ENCODE measurements at places on chromosomes 2 and 18.

- DNase-seq = no peak
These were observed 2.1 kb upstream of the TRIB2 start for GRCh38 chr2:12714391-12715221.

DNA sequence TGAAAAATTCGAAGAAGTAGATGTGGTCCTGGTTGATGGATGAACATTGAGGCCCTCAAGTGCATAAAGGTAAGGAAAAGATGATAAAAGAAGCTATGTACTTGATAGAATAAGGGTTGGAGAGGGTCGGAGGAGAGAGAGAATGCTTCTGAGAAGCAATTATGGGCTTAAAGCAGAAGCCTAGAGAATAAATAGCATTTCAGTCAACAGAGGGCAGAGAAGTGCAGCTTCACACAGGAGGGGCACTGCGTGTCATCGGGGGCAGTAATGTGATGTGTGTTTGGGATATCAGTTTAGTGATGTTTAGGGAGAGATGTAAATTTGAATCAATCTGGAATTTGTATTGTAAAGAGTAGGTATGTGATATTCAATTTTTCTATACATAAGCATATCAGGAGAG is 334.5 kb downstream of the PIK3C3 start:
- no peak for DNase-seq

DNA sequence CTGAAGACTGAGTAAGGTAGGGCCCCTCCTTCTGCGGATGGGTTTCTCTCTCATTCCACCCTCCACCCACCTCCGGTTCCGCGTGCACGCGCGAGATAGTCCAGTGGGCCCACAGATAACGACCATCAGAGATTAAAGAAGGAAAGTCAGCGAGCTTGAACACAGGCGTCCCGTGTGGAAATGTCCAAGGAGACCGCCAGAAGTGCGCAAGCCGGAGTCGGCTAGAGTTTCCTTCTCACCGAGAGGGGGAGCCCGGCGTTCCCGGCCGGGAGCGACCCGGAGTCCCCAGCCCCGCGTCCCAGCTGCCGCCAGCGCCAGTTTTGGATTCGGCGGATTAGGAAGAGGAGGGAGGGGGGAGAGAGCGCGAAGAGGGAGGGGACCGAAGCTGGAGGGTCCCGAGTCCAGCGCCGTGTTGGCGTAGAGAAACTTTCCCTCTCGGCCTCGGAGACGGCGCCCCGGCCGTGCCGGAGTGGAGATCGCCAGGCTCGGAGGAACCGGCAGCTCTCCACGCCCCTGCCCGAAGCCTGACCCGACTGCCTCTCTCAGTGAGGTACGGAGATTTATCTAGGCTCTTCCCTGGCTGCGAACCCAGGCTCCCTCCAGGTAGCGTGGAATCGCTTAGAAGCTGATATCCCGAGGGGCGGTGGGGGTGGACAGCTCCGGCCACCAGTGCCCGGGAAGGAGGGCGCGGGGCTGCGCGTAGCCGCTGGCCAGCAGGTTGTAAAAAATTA is at the start of gene GULP1:
TSS of gene GULP1 (plus strand) at position 258 of the 731 bp plus-strand sequence. CDS start 185,829 bp downstream, outside the sequence.
- peak; percentile 91 for DNase-seq

DNA sequence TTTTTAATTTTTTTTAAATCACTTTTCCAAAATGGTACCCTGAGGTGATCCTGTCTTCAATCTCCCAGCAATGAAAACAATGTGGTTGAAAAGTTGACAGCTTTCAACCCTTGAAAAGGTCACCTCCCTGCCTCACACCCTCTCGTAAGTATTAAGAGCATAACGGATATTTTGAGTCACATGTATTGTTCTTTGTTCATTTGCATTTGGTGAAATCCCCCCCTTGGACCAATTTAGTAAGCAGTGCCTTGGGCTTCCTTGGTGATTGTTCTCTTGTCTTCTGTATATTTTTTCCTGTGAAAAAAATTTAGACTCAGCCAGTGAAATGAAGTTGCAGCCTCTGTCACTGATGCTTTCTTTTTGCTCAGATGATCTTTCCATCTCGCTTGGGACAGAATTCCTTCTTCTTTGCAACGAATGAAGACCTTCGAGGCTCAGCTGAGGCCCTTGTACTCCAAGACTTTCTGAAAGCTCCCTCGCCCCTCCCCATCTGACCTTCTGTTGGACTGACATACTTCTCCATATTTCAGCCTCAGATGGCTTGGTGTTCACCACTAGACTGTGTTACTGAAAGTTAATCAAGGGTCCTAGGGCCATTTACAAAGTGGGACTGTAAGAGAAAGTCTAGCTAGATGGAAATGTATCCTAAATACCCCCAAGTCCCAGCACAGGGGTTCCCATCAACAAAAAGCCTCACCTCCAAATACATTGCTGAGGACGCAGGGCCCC is 158.4 kb downstream of the BCL2 start:
- DNase-seq = no peak

GRCh38 chr2:148048475-148049221 is 27.8 kb downstream of the MBD5 start:
- DNase-seq = no peak

- no peak for DNase-seq
These were observed 111.3 kb downstream of the PLCL1 start for GRCh38 chr2:197915548-197916265.

- no peak for DNase-seq
These were observed 159.8 kb downstream of the EN1 start for GRCh38 chr2:118687698-118688097.

DNA sequence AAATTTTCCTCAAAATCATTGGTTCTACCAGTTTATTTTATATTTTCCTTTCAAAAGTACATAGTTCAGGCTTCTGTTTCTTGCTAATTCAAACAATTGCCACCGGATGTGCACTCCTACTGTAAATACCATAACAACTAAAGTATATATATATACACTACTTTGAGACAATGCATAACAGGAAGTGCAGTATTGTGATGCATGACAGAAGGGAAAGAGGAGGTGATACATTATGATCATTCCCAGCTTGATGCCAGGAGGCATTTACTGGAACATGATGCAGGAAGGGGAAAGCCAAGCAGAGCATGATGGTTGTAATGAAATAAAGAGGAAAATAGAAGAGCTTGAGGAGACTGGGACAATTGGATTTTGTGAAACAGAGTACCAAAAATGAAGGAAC is 215.2 kb upstream of the NT5C1B start:
- DNase-seq = no peak

DNA sequence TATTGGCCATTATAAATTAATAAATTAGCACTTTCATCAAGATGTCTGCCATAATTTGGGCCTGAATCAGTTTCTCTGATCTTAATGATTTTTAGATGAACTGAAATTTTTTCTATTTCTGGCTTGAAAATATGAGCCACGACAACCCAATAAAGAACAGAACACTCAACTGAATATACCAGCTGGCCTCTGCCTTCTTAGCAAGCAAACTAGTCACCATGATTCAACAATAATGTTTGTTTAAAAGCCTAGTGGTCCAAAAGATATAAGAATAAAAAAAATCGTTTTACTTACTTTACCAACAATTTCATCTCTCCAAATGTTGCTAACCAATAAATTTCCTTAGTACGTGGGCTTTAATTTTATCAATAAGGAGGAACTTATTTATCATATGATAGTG is 66.7 kb upstream of the TTN start:
- DNase-seq = no peak

GRCh38 chr2:11212645-11213044 is 57.4 kb downstream of the SLC66A3 start:
- no peak for DNase-seq

GRCh38 chr2:181304011-181304844 is 153.0 kb upstream of the ITGA4 start:
- DNase-seq = no peak

GRCh38 chr2:225033440-225034318 is 8.6 kb downstream of the DOCK10 start:
- DNase-seq = no peak

DNA sequence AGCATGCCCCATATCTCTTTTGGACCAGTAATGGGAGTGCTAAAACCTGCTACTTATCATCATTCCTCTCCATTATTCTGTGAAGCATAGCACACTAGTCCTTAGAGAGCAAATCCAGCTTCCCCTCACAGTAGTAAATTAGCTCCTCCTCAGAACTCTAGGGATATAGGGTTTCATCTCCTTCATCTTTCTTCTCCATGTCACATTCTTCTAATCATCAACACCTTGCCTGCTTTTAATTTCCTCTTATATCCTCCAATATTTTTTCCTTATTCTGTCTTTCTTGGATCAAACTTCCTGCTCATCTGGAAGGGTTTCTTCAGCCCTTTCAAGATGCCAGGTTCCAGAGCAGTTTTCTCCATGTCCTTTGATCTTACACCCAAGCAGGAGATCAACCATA is 321.4 kb upstream of the ACVR2A start:
- DNase-seq = no peak

DNA sequence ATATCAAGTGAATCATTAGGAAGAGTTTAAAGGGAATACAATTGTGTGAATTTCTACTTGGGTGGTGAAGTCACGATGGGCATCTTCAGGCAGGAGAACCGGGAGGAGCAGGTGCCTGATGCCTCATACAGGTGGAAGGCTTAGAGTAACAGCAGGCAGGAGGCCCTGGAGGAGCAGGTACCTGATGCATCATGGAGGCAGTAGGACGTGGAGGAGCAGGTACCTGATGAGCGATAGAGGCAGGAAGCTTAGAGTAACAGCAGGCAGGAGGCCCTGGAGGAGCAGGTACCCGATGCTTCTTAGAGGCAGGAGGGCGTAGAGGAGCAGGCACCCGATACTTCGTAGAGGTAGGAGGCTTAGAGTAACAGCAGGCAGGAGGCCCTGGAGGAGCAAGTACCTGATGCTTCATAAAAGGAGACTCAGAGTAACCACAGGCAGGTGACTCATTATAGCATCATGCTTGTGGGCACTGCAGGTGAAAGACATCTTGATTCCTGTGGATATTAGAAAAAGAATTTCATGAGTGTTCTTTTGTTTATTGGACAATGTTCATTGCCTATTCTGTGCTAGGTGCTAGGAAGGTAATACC is 133.9 kb downstream of the ATP9B start:
- no peak for DNase-seq

GRCh38 chr2:199025146-199025545 is 432.6 kb downstream of the SATB2 start:
- DNase-seq = no peak

- no peak for DNase-seq
These were observed 50.1 kb upstream of the KCNH7 start for GRCh38 chr2:162888652-162889051.

DNA sequence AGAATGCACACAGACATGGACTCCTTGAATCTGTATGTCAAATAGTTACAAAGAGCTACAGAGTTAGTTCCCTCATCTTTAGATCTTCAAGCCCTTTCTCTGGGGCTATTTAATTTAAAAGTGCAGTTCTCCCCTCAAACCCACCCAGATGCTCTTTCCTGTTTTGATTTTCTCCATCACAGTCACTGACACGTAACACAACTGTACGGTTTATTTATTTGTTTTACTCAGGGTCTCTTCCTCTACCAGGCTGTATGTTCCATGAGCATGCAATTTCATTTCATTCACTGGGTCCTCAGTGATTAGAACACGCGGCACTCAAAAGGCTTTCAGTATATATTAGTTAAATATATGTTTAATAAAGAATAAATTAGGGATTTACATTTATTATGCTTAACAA is 94.7 kb downstream of the DOCK10 start:
- DNase-seq = no peak

DNA sequence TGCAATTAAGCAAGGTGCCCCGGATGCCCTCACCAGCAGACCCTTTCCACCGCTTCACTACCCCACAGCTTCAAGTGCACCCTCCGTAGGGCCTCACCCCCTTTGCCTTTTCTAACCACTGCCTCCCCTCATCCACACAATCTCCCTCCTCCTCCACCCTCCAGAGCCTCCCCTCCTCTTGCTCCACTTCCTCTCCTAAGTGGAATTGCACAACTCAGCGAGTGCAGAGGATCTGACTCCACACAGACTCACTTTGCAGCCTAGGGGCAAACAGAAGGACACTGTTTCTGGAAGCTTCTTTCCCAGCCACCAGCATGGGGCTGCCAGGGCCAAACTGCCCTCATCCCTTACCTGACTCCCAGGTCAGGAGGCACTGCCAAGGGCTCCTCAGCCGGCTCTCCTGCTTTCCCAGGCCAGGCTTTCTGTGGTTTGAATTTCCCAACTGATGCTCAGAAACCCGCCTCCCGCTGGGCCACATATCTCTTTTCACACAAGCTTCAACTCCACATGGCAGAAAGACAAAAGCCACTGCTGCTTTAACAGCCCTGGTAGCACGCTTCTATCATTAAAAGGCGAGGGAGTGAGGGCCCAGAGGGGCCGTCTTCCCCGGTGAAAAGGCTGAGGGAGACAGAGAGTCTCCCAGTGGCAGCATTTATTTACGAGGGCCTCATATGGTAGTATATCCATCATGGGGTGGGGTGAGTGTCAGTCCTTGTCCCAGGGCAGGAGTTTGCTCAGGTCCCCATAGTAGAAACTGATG is 74.7 kb upstream of the MGAT4A start:
- DNase-seq = no peak

- peak; percentile 43 for DNase-seq
These were observed 748 bp upstream of the ZNF804A start for GRCh38 chr2:184597571-184597991.

DNA sequence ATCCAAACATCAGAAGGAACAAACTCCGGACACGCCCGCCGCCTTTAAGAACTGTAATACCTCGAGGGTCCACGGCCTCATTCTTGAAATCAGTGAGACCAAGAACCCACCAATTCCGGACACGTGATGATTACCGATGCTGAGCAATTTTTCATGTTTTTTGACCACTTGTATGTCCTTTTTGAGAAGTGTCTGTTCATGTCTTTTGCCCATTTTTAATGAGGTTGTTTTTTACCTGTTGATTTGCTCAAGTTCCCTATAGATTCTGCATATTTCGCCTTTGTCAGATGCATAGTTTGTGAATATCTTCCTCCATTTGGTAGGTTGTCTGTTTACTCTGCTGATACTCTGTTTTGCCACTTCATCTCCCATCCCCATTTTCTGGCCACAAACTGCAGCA is 150.4 kb downstream of the IRS1 start:
- DNase-seq = no peak

GRCh38 chr2:173982918-173983317 is 17.7 kb upstream of the SP3 start:
- DNase-seq = peak; percentile 73

All from right hindlimb (tissue), 1 donor.